ENCODE measurements at places on chromosomes 12 and 14.

DNA sequence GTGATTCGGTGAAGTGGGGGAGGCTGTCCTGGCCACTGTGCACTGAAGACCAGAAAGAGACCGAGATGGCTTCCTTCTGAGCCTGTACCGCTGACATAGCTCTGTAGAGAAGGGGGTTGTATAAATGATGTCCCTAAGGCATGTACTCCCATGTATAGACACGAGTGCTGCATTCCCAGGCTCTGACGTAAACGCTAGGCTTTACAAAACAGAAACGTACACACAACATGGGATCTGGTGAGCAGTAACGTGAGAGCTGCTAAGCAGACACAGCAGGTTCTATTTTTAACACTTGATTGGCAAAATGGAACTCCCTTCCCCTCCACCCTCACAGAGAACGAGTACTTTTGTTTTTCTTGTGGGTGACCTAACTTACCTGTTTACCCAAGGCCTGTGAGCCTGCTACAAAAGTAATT, 35.9 kb downstream of the ACADS start:
- no peak for DNase-seq

DNA sequence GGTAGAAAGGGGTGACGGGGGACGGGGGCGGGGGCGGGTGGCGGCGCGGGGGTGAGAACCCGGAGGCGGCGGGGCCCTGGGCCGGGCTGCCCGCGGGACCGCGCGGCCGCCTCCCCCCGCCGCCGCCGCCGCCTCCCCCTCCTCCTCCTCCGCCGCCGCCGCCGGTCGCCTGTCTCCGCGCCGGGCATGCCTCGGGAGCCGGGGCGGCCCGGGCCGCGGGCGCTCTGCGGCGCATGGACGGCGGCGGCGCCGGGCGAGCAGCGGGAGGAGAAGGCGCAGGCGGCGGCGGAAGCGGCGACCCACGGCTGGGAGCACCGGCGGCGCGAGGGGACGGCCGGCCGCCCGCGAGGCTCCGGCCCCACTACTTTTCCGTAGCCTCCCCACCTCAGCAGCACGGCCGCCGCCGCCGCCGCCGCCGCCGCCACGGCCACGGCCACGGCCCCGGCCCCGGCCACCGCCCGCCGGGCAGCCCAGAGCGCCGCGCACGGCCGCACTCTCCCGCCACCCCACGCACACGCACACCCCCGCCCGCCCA, at the start of gene NPAS3:
NPAS3 (plus strand) TSS at position 161 of the 535 bp plus-strand sequence.
- DNase-seq: no peak

DNA sequence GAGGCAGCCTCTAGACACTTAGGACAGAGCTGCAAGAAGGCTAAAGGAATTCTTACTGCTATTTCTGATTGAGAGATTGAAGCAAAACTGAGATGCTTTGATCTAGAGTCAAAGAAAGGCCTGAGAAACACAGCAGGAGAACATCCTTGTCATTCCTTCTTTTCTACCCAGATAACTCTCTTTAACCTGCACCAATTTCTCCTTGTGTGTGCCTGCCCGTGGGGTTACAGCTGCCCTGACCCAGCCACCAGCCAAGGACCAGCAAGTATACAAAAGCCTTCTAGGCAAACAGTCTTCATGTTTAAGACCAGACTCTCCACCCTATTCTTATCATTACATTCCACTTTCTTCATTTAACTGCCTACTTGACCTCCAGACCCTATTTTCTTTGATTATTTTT, 81.7 kb upstream of the PRB2 start:
- no peak for DNase-seq

DNA sequence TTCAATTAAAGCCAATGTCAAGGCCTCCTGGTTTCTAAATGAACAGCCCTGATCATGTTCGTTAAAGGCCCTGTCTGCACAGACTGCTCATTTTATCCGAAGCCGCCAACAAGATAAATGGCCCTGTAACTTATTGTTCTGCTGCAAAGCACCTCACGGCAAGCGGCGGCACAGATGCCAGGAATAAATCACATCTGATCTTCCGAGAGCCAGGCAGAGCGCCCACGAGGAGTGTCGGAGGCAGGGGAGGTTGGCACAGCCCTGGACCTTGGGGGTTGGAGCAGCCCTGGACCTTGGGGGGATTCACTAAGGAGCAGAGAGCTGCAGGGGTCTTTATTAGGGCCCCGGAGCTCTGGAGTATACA, 110.5 kb downstream of the SCARB1 start:
- no peak for DNase-seq

DNA sequence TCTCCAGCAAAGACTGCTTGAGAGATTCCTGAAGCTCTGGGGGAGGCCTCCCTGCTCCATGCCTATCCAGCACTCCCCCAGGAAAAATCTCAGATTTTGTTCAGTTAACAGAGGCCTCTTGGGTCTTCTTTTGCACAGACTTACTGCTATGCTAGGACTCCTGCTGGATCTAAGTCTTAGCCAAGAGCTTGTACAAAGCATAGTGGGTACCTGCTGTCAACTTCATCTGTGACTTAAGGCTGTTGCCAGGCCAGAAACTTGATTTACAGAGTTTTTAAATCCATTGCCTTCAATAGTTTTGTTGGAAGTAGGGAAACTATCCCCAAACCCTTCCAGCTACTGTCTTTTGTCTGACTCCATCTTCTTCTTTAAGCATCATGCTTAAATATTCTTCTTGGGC, 140.5 kb downstream of the SMOC1 start:
- DNase-seq: no peak

GRCh38 chr14:22491683-22492621, 97.1 kb downstream of the DAD1 start:
- peak; percentile 64 for DNase-seq

DNA sequence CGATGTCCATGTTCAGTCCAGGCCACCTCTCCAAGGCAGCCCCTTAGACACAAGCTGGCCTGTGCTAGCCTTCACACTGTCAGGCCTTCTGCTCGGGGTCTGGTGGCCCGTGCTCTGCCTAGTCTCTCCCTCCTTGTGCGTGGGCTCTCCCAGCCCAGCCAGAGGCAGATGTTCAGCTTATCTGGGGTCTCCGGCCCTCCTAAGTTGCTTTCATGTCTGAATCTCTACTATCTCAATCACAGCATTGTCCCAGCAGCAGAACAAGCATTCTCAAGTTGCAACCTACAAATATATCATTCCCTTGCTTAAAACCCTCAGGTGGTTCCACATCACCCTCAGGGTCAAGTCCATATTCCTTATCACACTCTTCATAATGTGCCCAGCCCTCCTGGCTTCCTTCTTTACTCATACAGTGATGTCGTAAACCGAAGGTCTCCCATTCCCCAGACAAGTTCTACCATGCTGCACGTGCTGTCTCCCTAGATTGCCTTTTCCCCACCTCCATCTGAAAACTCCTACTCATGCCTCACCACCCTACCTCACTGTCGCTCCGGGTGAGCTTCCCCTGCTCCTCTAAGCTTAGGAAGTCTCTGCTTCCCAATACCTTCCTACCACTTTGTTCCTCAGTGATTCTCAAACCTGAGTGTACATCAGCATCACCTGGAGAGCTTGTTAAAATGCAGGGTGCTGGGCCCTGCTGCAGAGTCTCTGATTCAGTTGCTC, 1.5 kb downstream of the KRT73 start:
- no peak for DNase-seq

DNA sequence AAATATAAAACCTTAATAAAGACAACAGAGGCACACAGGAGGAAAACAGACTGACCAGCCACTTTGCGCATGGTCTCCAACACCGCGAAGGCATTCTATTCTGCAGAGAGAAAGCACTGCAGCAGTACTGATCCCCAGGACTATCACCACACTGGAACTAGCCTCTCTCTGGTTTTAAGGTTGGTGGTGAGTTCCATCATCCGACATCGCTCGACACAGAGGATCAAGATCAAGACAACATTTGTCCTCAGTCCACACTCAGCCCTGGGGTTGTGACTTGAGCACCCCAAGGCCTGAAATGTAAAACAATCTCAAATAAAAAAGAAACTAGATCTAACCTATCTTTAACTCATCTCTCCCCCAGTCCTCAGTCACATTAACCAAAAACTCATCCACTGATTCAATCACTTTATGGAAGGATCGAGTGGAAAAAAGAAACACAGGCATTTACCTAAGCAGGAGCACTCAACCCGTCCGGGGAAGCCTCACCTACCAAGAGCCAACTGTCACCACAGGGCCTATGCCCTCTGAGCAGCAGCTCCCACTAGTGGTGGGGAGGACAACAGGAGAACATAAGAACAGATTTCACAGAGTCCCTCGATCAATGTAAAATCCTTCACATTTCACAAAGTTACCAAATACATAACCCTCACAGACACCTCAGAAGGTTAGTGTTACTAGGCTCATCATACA, 17.7 kb downstream of the STXBP6 start:
- DNase-seq: peak; percentile 2

- DNase-seq: no peak
Measured at GRCh38 chr12:103326190-103326589, 169.6 kb downstream of the C12orf42 start.

DNA sequence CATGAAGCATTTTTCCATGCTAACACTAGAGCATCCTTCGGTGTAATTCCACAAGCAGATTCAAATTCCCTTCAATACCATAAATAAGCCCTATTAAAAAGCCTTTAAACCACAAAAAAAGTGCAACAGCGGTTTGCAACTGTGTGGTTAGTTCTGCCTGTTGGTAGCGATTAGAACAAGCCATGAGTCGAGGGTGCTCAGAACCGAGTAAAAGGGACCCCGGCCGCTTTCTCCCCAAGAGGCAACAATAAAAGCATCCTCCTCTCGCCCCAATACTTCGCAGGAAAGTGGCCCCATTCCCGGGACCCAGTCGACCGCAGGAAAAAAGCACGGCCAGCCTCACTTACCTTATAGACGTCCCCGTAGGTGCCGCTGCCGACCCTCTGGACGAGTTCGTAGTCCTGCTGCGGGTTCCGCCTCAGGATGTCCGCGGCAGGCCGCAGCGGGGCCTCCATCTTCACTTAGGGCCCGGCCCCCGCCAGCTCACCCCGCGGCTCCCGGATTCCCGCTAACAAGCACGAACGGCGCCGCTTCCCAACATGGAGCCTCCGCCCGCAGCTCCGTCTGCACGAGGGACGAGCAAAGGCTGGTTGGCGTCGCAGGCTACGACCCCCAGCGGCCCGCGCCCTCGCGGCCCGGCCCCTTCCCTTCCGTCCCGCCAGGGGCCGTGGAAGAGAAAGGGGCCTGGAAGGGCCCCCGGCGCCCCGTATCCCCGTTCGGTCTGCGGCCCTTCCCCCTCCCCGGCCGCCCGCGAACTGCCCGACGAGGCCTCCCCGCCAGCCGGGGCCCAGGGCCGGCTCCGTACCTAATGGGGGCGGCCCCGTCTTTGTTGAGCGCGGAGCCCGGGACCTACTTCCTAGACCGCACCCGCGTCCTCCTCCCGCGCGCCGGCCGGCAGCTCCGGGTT, 521 bp downstream of the MAP4K5 start:
- DNase-seq: no peak

DNA sequence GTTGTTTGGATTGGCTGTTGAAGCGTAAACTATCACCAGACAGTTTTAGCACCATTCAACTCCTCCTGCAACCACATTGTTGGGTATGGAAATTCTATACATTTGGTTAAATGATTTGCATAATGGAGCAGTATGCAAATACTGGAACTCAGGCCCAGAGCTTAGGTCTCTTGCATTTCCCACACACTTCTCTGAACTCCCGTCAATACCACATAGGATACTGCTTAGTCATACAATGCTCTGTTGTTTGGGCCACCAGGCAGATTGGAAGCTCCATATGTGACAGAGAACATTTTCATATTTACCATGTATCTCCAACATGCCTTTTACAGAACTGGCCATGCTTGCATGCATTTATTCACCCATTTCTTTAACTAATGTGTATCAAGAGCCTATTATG, 78.0 kb downstream of the IFNG start:
- DNase-seq: peak; percentile 40

DNA sequence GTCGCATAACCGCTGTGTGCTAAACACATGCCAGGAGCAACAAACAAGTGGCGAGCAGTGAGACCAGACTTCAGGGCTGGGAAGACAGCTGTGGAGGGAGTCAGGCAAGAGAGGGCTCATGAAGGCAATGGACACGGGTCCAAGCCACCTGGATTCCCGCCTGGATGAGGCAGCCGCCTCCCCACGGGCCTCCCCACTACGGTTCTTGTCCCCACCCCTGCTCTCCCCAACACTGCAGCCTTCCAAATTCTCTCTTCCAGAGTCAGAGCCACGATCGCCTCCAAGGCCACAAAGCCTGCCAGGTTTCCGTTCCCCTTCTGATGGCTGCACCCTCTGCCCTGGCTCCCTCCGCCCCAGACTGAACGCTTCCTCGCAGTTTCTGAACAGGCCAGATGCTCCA, 36.1 kb upstream of the PIWIL1 start:
- DNase-seq: no peak

- DNase-seq: no peak
Measured at GRCh38 chr14:100731846-100732765, 5.4 kb downstream of the DLK1 start.

GRCh38 chr14:88241810-88242209, 81.3 kb downstream of the KCNK10 start:
- DNase-seq: no peak

DNA sequence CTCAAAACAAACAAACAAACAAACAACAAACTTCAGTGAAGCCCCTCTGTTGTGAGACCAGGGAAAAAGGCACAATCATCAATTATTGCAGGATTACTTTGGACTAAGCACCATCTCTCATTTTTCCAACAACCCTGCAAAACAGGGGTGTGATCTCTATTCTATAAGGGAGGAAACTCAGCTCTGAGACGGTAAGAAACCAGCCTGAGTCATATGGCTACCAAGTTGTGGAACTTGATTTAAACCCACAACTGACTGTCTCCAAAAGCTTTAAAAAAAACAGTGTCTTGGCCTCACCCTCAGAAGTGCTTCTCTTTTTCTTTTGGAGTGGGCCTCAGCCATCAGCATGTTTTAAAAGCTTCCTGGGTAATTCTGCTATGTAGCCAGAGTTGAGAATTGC, 49.8 kb downstream of the RIN3 start:
- peak; percentile 82 for DNase-seq

- no peak for DNase-seq
Measured at GRCh38 chr12:100565987-100566545, 7.4 kb upstream of the GAS2L3 start.

DNA sequence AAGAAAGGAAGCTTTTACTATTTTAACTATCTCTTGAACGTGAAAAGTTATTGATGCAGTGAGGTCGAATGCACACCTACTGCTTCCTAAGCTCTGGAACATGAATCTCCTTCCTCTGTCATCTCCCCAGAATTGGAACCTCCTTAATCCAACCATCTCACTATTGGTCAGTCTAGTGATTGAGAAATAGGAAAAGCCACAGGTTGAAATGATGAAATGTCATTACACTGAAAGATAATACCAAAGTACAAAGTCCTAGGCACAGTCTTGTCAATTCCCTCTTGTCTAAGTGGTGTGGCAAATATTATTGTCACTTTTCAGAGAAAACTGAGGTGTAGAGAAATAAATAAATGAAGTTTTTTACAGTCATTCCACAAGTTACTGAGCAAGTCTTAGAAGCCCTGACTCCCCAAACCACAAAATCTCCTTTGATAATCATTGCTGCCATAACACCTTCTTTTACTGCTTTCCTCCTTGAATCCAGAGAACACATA, 19.5 kb upstream of the HIGD1C start:
- DNase-seq: peak; percentile 22

- no peak for DNase-seq
Measured at GRCh38 chr14:46245276-46245675, 406.3 kb downstream of the RPL10L start.
